Psoas muscle (tissue), 8 donors: ENCODE measurements at places on chromosomes 16 and 17. TPM values are rescaled to one million over a fixed set of nuclear protein-coding genes. Genes with fewer than 3 reads are reported as not detected.

The TMEM238L gene
- total RNA-seq = not detected

The SLC12A3 gene
- total RNA-seq = not detected

DNA sequence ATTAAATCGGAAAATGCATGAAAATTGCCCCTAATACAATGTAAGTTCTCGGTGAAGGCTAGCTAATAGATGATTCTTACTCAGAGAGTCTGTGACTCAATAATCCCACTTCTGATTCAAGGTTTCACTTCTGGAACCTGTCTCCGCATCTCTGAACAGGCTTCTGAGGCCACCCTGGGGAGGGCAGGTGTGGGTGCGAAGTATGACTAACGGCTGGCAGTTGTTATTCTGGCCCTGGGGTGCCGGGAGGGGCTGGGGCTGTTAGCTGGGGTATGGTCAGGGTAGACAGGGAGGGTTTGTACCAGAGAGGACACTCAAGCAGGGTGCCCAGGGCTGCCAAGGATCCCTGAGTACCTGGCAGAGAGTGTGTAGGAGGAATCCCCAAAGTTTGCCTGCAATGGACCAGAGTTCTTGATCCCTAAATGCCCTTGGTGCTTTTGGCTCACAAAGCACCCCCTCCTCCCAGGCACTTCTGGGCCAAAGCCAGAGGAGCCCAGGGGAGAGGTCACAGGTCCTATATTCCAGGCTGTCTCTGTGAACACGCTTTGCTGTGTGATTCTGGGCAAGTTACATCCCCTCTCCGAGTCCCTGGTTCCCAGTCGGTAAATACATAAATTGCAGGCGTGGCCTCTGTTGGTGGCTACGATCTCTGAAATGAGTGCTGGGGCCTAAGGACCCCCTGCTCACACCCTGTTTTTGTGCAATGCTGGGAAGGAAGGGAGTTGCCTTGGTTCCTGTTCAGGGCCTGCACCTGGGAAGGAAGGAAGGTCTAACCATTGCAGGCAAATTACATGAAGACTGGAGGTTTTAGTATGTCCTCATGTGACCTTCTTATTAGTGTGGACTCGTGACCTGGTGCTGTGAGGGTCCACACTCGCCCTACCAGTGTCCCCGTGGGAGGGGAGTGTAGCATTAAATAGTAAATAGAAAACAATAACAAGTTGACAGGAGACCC lies 49.9 kb upstream of the CPNE2 start:
- H3K36me3 ChIP-seq = no peaks in the 10 kb centered on the region
- no peak overlapping the region for H3K4me3 ChIP-seq
- DNase-seq = no peak
- no peaks in the 10 kb centered on the region for H3K4me1 ChIP-seq
- H3K27me3 ChIP-seq = no peaks in the 10 kb centered on the region

The NPIPA3 gene
- total RNA-seq = 2.3 TPM

DNA sequence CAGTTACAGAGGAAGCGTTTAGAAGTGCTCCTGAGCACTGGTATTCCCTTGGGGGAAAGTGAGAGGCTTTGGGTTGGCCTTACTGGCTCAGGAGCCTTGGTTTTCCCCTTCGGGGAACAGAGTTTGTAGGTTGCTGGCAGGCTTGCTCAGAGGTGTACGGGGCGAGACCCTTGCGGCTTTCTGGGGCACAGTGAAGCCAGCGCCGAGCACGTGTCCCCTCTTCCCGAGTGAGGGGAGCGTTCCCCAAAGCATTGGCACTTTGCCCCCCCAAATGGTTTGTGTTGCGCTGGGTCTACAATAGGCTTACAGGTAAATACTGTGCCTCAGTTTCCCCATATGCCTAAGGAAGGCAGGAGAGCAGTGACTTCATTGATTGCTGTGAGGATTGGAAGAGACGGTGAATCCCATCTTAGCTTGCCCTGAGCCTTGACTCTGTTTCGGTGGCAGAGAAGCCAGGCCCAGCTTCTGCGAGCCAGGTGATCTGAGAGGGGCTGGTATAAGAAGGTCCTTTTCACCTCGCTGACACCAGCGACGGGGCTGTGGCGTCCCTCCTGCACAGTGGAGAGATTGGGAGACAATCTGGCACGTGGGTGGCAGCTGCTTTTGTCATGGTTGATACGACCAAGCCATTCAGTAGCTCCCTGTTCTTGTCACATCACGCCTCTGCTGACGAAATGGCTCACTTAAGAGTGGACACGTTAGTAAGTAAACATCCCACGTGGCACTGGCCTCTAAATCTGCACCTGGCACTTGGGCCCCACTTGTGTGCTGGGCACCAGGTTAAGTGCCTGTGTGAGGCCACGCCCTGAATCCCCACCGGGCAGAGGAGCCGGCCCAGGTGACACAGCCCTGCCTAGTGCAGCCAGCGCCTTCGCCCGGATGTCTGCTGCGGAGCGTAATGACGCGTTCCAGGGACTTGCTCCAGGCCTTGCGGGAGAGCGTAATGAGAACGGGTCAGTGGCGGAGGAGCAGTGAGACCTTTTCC lies 55.0 kb downstream of the MEAK7 start:
- H3K36me3 ChIP-seq = no peaks in the 10 kb centered on the region
- H3K27me3 ChIP-seq = no peaks in the 10 kb centered on the region
- H3K4me3 ChIP-seq = no peak overlapping the region
- DNase-seq = no peak
- no peak overlapping the region for H3K27ac ChIP-seq
- no peaks in the 10 kb centered on the region for H3K4me1 ChIP-seq

The SLC4A1 gene
- 2.2 TPM for total RNA-seq

GRCh38 chr16:19860166-19861041 lies 24.2 kb downstream of the GPRC5B start:
- DNase-seq = no peak
- no peaks in the 10 kb centered on the region for H3K27me3 ChIP-seq
- no peak overlapping the region for H3K4me3 ChIP-seq

- H3K27me3 ChIP-seq = no peaks in the 10 kb centered on the region
- peak overlapping the region; percentile 51 for H3K27ac ChIP-seq
- peaks cover 51% of the 10 kb centered on the region for H3K4me1 ChIP-seq
- no peak for DNase-seq
These were observed 4.2 kb downstream of the EIF1 start for GRCh38 chr17:41692722-41693521.

- no peak overlapping the region for H3K27ac ChIP-seq
- no peak for DNase-seq
- H3K4me1 ChIP-seq = no peaks in the 10 kb centered on the region
- H3K27me3 ChIP-seq = peaks cover 3% of the 10 kb centered on the region
These were observed 39.4 kb upstream of the DHX8 start for GRCh38 chr17:43444223-43445008.

The SBK1 gene
- total RNA-seq = 5.5 TPM

DNA sequence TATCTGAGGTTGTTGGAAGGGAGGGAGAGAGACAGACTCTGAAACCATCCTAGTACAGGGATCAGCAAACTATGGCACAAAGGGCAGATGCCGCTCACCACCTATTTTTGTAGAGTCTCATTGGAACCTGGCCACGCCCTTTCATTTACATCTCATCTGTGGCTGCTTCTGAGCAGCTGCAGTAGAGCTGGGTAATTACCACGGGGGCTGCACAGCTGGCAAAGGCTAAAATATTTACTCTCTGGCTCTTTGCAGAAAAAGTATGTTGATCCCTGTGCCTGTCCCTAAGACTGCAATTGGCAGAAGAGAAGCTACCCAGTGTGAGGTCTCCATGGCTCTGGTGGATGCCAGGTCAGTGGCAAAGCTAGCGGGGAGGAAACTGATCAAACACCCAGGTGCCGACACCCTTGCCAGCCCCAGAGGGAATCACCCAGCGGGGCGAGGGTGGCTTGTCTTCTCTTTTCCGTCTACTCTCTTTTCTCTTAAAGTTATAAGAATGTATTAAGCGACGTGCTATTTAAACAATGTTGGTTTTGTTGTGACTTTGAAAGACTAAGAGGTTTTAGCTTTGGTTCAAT lies 14.0 kb downstream of the CEP295NL start:
- peak overlapping the region; percentile 75 for H3K27ac ChIP-seq
- H3K4me3 ChIP-seq = no peak overlapping the region
- peaks cover 17% of the 10 kb centered on the region for H3K4me1 ChIP-seq
- DNase-seq = no peak

GRCh38 chr17:66904760-66905624 lies 59.5 kb upstream of the CACNG4 start:
- H3K27me3 ChIP-seq = no peaks in the 10 kb centered on the region
- no peak for DNase-seq
- no peaks in the 10 kb centered on the region for H3K4me1 ChIP-seq
- H3K36me3 ChIP-seq = no peaks in the 10 kb centered on the region
- no peak overlapping the region for H3K27ac ChIP-seq

DNA sequence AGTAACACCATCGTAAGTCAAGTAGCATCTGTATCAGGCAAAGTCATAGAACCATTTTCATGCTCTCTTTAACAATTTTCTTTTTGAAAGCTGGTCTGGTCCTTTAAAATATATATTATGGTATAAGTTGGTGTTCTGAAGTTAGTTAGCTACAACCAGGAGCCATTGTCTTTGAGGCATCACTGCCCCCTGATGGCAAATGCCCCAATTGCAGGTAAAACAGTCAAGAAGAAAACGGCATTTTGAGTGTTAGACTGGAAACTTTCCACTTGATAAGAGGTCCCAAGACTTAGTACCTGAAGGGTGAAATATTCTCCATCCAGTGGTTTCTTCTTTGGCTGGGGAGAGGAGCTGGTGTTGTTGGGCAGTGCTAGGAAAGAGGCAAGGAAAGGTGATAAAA lies 14.1 kb downstream of the TP53 start:
- no peak overlapping the region for H3K27ac ChIP-seq
- DNase-seq = no peak
- peaks cover 83% of the 10 kb centered on the region for H3K36me3 ChIP-seq
- no peaks in the 10 kb centered on the region for H3K4me1 ChIP-seq
- H3K27me3 ChIP-seq = no peaks in the 10 kb centered on the region

The DHX58 gene
- total RNA-seq = 2.9 TPM

DNA sequence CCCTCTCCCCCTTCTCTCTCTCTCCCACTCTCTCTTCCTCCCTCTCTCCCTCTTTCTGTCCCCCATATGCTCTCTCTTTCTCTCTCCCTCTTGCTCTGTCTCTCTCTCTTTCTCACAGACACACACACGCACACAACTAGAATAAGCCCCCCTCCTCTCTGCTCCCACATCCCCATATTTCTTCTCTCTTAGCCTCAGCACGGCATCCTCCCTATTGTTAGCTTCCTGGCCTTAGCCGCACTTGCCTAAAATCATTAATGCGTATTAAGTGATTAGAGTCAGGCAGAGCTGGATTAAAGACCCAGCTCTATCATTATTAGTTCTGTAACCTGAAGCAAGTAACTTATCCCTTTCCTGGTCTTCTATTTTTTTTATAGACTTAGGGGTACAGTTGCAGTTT lies 319.0 kb upstream of the C16orf82 start:
- no peak overlapping the region for H3K27ac ChIP-seq
- no peaks in the 10 kb centered on the region for H3K27me3 ChIP-seq
- H3K4me3 ChIP-seq = no peak overlapping the region
- no peaks in the 10 kb centered on the region for H3K36me3 ChIP-seq

The PFN1 gene
- 232 TPM for total RNA-seq

The PRR14 gene
- 14.1 TPM for total RNA-seq

The CRLF3 gene
- total RNA-seq = 4.2 TPM

The SOX15 gene
- total RNA-seq = 0.34 TPM

The TP53TG3C gene
- total RNA-seq = not detected

DNA sequence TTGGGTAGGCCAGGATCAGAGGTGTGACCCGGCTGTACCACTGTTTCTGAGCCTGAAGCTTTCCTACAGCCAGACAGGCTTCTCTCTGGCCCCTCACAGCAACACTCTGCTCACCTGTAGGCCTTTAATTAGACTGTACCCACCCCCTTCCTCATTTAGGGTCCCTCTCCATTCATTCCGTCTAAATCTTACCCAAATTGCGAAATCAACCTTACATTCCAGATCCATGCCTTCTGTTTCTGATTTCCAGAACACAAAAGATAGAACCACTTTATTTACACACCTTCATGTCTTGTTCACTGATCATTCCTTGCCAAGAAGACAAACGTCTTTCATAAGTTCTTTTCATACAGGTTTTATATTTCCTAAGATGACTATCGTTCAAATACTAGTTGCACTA lies 160.8 kb downstream of the ZNF18 start:
- no peaks in the 10 kb centered on the region for H3K27me3 ChIP-seq
- DNase-seq = no peak
- H3K27ac ChIP-seq = no peak overlapping the region
- H3K4me3 ChIP-seq = no peak overlapping the region

GRCh38 chr17:76243826-76244679 lies 3.8 kb upstream of the RNF157 start:
- no peaks in the 10 kb centered on the region for H3K36me3 ChIP-seq
- H3K4me3 ChIP-seq = no peak overlapping the region
- no peaks in the 10 kb centered on the region for H3K27me3 ChIP-seq
- H3K27ac ChIP-seq = peak overlapping the region; percentile 47

DNA sequence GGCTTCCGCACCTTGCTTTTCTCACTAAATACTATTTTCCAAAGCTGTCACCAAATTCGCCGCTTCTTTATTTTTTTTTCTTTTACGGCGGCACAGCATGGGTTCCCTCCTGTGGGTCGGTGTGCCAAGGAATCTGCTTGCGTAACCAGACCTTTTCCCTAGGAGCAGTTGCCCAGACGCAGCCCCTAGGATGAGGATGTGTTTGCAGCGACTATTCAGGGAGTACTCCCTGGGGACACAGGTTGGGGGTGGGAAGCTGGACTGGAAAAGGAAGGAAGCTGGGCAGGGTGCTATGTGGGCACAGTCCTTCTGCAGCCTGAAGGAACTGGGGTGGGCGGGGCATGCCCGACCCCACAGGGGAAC lies 49.0 kb upstream of the ZCCHC14 start:
- H3K27ac ChIP-seq = no peak overlapping the region
- H3K27me3 ChIP-seq = peaks cover 27% of the 10 kb centered on the region
- no peaks in the 10 kb centered on the region for H3K36me3 ChIP-seq
- no peaks in the 10 kb centered on the region for H3K4me1 ChIP-seq
- DNase-seq = no peak

DNA sequence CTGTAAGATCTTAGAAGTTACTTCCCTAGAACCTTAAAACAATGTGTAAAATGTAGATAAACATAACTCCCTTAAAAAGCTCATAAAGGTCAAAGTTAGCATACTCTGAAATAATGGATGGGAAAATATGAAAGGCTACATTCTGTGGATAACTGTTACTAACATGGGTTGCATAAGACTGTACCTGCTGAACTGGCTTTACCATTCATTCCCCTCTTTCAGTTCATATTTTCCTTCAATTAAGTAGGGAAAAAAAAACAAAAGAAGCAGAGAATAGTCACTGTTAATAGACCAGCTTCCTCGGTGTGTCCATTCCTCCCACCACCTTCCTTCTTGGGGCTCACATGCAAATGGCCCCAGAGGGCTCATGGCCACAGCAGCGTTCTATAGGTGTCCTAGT lies 7.5 kb upstream of the MEIOB start:
- H3K36me3 ChIP-seq = no peaks in the 10 kb centered on the region
- no peak overlapping the region for H3K27ac ChIP-seq
- H3K27me3 ChIP-seq = peaks cover 10% of the 10 kb centered on the region
- H3K4me3 ChIP-seq = no peak overlapping the region
- no peak for DNase-seq
- H3K4me1 ChIP-seq = no peaks in the 10 kb centered on the region

DNA sequence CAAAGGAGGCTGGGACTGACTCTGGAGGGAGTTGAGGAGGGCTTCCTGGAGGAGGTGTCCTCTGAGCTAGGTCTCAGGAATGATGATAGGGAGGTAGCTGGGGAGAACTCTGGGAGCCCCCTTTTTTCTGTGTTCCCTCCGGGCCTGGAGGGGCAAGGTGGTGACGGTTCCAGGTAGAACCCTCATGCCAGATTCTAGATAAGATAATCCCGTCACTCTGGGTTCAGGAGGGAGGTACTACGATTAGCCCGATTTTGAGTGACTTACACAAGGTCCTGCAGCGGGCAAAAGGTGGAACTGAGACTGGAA lies 18.7 kb upstream of the ADGRG3 start:
- DNase-seq = no peak
- no peak overlapping the region for H3K4me3 ChIP-seq
- no peaks in the 10 kb centered on the region for H3K4me1 ChIP-seq
